ENCODE measurements at places on chromosomes 7 and 10.

DNA sequence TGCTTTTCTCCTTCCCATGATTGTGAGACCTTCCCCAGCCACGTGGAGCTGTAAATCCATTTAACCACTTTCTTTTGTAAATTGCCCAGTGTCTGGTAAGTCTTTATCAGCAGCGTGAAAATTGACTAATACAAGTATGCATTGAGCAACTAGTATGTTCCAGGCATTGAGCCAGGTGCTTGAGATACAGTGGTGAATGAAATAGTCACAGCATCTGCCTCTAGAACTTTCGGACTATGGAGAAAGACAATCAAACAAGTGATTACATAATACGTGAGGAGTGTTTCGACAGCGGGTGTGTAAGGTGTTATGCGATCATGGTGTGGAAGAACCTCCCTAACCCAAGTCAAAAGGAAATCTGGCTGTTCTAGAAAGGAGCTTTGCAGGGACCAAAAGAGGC lies 21.6 kb upstream of the NUP205 start:
- DNase-seq, result peak; percentile 21

- DNase-seq, result no peak
Measured at GRCh38 chr10:19071946-19072345, 23.3 kb downstream of the MALRD1 start.

GRCh38 chr10:20274571-20274970 lies 458.3 kb downstream of the PLXDC2 start:
- no peak for DNase-seq

- no peak for DNase-seq
Measured at GRCh38 chr7:91424371-91424770, 160.1 kb downstream of the FZD1 start.

- DNase-seq, result no peak
Measured at GRCh38 chr7:40983111-40983510, 719.8 kb downstream of the INHBA start.

DNA sequence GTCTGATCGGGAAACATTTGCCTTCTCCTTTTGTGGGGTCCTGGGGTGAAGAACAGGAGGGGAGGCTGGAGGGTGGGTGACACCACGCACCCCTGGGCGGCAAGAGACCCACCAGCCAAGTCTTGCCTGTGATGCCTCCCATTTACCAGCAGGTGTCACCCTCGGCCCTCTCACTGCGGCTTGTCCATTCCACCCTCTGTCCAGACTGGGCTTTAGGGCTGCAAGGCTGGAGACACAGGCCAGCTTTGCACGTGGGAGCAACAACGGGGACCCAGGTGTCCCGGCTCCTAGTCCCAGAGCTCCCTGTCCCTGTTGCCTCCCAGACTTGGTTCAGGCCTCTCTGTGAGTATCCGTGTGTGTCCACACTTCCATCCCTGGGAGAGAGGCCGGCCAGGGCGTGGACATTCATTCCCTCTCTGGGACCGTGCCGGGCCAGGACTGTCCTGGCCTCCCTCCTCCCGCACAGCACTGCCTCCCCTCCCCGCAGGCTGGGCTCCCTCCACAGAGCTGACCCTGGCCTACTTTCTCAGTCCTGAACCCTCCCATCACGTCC lies 36.2 kb upstream of the GTF2IRD1 start:
- peak; percentile 94 for DNase-seq

- DNase-seq, result peak; percentile 23
Measured at GRCh38 chr7:46478046-46478445, 557.0 kb upstream of the IGFBP3 start.

DNA sequence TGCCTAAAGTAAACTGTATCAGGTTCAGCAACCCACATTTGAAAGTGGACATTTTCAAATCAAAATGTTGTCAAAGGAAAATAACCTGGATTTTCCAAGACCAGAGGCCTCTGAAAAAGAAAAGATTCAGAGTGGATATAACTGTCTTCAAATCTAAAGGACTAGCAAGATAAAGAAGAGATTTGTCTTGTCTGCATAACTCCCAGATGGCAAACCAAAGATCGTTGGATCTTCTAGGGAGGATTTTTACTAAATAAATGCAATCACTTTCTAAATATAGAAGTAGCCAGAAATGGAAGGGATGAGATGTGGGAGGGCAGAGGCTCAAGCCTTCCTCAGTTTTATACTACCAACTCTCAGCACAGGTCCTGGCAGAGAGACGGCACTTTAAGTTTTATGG lies 39.0 kb downstream of the CABCOCO1 start:
- no peak for DNase-seq

- no peak for DNase-seq
Measured at GRCh38 chr7:133980804-133981203, 146.3 kb upstream of the LRGUK start.

- DNase-seq, result no peak
Measured at GRCh38 chr7:154684666-154685563, 318.0 kb downstream of the PAXIP1 start.

GRCh38 chr7:100071018-100071723 lies 10.4 kb downstream of the ZNF3 start:
- no peak for DNase-seq

GRCh38 chr10:129605266-129605985 lies 138.4 kb downstream of the MGMT start:
- DNase-seq, result no peak

GRCh38 chr10:43222210-43222720 lies 44.6 kb downstream of the RASGEF1A start:
- no peak for DNase-seq

- DNase-seq, result no peak
Measured at GRCh38 chr10:113431398-113432160, 121.3 kb upstream of the HABP2 start.

DNA sequence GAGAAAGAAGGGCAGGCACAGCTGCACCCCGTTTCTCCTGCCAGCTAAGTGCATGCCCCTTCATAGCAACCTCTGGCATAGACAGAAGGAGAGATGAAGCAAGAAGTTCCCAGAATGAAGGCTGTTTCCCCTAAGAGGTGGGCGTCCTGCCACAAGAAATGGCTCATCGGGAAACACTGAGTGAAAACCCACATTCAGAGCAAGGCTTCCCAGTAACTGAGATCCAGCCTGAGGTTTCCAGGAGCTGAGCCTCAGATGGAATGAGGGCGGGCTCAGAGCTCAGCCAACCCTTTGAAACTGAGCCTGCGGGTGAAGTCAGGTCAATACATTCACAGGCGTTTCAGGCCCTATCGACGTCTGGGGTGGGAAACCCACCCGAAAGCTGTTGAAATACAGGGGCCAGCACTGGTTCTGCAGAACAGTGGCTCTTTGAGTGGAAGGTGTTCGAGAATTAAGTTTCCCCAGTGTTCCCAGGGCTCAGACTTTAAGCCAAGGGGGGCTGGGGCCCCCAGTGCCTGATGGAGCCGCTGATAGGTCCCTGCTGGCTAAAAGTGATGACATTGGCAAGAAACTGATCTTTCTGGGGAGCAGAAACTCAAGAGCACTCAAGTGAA lies 510.2 kb downstream of the RPS24 start:
- peak; percentile 94 for DNase-seq

DNA sequence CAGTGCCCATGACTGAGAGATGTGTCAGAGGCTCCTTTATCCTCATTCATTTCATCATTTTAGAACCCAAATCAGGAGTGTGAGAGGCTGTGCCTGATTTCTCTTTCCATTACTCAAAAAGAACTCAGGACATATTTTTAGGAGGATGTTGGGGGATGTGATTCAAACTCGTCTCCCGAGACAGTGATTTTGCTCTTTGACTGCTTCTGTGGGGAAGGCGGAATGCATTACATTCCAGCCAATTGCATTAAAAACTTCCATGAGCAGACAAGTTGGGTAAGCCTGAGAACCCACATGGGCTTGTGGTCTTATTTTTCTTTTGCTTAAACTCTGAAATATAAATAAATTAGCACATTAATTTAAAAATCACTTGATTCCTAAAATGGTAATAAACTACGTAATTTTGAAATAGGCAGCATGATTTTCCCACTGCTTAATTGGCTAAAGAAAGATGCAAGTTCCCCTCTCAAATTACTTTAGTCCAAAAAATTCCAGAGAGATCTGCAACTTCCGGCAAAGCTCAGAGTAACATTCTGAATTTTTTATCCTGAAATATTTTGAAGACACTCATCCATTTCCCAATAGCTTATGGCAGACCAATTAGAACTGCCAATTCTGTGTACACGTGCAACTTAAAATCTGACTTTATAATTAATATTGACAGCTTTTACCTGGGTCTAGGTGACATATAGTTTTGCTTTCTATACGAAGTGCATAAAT lies 185.6 kb downstream of the C7orf25 start:
- peak; percentile 77 for DNase-seq

DNA sequence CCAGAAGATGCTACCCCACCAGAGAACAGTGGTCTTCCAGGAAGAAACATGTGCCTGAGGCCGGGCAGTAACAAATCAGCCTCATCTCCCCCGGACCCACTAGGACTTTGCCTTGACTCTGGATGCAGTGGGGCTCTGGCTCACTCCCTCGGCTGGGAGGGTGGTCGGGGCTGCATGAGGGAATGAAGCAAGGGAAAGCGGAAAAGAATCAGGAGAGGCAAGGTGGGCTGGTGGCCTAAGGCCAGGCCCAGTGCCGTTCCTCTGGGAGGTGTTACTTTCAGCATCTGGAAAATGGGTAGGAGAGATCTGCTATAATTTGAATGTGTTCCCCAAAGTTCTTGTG lies 51.8 kb downstream of the CLEC2L start:
- no peak for DNase-seq

- DNase-seq, result no peak
Measured at GRCh38 chr10:100829933-100830727, 82.6 kb upstream of the SLF2 start.

- DNase-seq, result no peak
Measured at GRCh38 chr10:48279081-48279751, 4.7 kb upstream of the FRMPD2 start.

- DNase-seq, result peak; percentile 77
Measured at GRCh38 chr7:55019191-55019690, 424 bp downstream of the EGFR start.

GRCh38 chr10:20181434-20181833 lies 365.2 kb downstream of the PLXDC2 start:
- DNase-seq, result no peak

GRCh38 chr10:62249957-62250356 lies 18.7 kb downstream of the RTKN2 start:
- no peak for DNase-seq

DNA sequence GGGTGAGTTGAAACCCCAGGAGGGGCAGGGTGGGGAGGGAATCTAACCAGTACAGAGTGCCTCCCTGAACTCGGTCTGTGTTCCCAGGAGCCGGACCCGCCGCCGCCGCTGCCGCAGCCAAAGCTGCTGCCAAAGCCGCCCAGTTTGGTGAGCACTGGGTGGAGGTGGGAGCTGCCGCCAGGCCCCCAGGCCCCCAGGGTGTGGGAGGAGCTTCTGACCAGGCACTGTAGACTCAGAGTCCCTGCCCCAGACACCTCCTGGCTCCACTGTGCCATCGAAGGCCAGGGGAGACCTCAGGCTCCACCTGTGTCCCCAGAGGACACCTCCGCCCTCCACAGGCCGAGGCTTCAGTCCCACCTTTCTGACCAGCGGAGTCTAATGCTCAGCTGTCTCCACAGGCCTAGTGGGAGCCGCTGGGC lies 20.4 kb upstream of the LIMK1 start:
- DNase-seq, result no peak

DNA sequence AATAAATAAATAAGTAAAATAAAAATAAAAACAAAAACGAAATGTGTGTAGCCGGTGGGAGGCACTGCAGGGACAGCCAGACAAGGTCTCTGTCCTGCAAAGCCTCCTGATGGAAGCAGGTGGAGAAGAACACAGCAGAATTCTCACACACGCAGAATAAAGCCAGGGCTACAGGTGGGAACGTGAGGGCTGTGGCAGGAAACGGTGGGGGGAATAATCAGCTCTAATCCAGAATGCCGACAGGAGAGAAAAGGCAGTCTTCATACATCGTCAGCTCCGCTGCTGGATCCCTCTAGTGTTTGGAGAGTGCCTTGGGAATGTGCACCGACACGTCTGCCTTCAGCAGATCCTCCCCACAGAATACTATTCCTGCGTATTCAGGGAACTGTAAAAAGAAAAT lies 6.8 kb upstream of the SNX8 start:
- peak; percentile 55 for DNase-seq

- no peak for DNase-seq
Measured at GRCh38 chr7:152683297-152683696, 7.4 kb upstream of the XRCC2 start.

DNA sequence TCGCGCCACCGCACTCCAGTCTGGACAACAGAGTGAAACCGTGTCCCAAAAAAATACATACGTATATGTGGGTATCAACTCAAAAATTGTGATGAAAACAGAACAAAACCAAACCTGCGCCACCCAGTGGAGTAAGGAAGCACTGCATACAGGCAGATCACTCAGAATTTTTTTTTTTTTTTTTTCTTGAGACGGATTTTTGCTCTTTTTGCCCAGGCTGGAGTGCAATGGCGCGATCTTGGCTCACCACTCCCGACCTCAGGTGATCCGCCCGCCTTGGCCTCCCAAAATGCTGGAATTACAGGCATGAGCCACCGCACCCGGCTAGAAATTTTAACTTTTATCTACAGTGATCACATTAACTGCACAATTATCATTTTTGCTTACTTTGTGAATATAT lies 9.1 kb upstream of the TMEM236 start:
- DNase-seq, result peak; percentile 71

DNA sequence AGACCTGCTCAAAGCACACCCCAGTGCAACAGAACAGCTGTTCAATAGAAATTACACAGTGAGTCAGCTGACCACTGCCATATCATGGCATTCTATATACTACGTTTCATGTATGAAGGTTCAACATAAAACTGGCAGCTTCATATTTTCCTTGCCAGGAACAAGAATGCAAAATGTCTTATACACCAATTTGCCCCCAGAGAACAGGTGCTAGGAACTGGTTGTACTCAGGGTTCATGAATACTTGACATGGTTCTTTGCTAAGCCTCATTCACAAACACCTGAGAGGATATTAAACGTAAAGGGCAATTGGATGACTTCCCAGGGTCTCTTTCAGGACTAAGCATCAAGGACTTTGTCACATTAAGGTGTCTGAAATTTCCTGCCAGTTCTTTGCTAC lies 6.9 kb downstream of the MYOF start:
- no peak for DNase-seq

- no peak for DNase-seq
Measured at GRCh38 chr7:139667377-139667776, 110.4 kb downstream of the HIPK2 start.
